ENCODE measurements at places on chromosomes 4 and X.

- no peak for DNase-seq
These were observed 344.6 kb upstream of the SPOCK3 start for GRCh38 chr4:167578906-167579305.

DNA sequence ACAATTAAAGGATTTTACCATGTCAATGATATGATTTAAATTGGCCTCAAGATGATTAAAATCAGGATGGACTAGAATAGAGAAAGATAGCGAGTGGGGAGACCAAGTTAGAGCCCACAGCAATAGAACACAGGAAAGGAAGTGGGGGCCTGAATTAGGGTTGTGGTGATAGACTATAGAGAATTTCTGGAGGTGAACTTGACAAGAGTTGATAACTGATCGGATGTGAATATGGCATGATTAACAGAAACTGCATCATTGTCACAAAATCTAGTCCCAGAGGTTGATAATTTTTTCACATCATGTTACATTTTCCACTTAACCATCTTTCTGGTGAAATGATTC is 26.3 kb upstream of the TRPC3 start:
- no peak for DNase-seq

- DNase-seq, result peak; percentile 90
These were observed 140.3 kb upstream of the SH3RF1 start for GRCh38 chr4:169410839-169411770.

DNA sequence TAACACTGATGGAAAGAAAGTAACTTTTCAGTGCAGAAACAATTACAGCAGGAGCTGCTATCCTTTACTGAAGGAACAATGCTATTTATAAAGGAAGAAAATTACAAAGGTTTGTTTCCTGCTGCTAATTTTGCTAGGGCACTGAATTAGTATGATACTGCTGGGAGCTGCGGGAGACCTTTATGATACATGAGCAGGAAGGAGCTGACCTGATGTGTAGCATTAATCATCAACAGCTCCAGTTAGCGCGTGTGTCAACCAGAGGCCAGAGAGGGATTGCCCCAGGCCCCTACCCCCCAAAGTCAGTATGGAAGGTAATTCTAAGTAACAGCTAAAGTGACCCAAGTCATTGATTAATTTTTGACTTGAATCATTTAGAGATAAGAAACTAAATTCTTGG is 728.9 kb downstream of the PCDH18 start:
- no peak for DNase-seq

GRCh38 chr4:109559625-109559982 is 442 bp upstream of the MCUB start:
- DNase-seq, result no peak

DNA sequence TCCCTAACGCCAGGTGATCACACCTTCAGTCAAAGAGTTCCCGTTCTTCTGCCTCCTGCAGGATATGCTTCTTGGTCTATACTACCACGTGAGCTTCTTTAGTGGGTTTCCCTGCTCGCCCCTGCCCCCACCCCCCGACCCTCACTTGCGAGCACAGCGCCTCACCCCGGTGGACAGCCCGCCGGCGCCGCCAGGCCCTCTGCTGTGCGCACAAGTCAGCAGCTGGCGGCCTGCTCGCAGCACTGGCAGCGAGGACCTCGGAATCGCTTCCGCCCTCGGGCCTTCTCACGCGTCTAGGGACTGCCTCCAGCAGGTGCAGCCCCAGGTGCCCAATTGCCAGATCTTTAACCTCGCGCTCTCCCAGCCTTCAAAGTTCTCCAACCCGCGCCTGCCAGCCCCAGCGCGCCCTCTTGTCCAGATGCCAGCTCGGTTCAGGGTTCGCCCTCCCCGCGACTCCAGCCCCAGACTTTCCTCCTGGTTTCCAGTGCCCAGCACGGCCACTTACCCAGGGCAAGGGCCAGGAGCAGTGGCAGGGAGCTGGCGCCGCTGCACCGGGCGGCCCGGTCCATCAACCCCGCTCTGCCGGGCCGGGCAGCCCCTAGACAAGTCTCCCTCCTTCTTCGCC is 454 bp downstream of the BTC start:
- DNase-seq, result peak; percentile 96

DNA sequence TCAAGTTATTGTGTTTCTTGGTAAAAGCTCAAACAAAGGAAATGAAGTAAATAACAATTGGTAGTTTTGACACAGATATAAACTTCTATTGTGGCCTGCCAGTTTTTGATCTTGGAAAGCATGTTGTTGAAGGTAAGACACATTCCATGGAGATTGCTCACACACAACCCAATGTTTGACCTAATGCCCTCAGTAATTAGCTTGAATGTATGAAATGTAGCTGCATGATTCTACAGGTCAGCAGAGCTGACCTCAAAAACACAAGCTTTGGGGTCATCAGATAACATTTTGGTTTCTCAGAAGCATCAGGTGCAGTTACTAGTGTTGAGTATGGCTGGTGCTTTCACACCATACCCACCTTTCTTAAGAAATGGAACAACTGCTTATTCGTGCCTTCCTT is 16.5 kb downstream of the GPR173 start:
- DNase-seq, result no peak

DNA sequence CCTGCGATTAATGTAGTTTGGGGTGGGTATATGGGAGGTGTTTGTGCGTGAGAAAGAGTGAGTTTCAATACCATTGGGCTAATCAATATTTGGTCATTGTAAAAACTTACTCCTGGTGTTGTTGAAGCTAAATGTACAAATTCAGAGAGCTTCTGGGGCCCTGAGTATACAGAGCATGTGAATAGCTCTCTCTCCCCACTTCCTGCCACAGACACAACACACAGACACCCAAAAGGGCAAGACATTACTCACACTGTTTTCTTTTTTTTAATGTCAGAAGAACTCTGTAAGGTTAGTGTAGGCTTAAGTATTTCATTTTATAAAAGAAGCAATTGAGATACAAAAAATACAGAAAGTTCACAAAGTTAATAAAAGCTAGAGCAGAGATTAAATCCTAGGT is 151.3 kb upstream of the KCNIP4 start:
- no peak for DNase-seq

Data from MM.1S (cell line).